ENCODE measurements at places on chromosomes 11 and 22. TPM values are rescaled to one million over a fixed set of nuclear protein-coding genes. Genes with fewer than 3 reads are reported as not detected.

DNA sequence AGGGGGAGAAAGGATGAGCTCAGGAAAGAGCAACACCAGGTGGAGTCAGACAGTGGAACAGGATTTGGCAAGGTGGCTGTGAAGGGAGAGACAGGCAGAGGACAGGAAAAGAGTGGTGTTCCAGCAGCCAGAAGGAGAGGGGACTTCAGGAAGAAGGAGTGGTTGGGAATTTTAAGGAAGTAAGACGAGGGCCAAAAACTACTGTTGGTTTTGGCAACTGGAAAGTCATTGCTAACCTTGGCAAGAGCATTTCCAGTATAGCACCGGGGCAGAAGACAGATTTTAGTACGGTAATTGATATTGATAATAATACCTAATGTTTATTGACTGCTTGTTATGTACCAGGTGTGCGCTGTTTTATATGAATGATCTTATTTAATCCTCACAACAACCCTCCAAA lies 15.4 kb upstream of the DDX6 start:
- DNase-seq, result no peak

PLAAT4 gene
- 6.1 TPM for total RNA-seq

DNA sequence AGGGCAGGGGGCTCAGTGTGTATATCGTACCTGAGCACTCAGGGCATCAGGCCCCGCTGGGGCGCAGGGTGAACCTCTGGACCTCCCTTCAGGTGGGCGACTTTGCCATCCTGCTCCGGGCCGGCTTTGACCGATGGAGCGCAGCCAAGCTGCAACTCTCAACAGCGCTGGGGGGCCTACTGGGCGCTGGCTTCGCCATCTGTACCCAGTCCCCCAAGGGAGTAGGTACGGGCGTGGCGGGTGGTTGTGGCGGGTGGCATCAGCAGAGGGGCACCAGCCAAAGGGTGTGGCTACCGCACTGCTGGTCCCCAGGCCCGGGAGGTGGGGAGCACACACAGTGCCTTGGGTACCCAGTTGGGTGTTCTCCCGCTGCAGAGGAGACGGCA lies 6.3 kb downstream of the SLC39A13 start:
- no peak for DNase-seq

DUSP8 gene
- 4.5 TPM for total RNA-seq

DNA sequence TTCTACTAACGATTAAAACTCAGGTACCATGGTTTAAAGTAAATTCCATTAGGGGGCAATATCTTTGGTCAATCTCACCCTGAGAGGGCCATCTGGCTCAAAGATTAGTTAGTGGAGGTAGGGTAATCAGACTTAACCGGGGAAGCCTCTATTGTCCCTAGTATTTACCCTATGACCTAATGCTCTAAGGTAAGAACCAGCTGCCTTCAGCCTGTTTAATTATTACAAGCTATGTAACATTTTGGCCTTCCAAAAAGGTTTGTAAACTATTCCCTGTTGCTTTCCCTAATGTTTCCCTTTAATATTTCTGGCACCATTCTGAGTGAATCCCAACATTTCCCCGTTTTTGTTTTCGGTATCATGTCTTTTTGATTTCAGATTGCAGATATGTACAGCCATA lies 15.1 kb upstream of the GLYATL1 start:
- DNase-seq, result no peak

CDC42EP1 gene
- 25.5 TPM for total RNA-seq

- no peak for DNase-seq
Observed at GRCh38 chr11:1750481-1750839, at the start of gene IFITM10. TSS of gene IFITM10 (minus strand) at chr11:1750595. CDS start at chr11:1750442, 153 bp downstream.

- no peak for DNase-seq
Observed at GRCh38 chr22:48849219-48849912, 978.3 kb downstream of the BRD1 start.

GRCh38 chr11:76604081-76604625 lies 66.4 kb downstream of the LRRC32 start:
- peak; percentile 67 for DNase-seq

LIMK2 gene
- 51.1 TPM for total RNA-seq

- peak; percentile 23 for DNase-seq
Observed at GRCh38 chr11:5204787-5205186, 4.3 kb upstream of the OR51V1 start.

- DNase-seq, result no peak
Observed at GRCh38 chr11:94883878-94884277, 89.5 kb downstream of the CWC15 start.
